Stimulated activated CD4-positive, alpha-beta T cell treated with anti-CD3 and anti-CD28 coated beads, Interleukin-1b, Interleukin-23, amount 100 ng/mL, for 24 hours (primary cell): ENCODE measurements at places on chromosomes 6 and 20.

DNA sequence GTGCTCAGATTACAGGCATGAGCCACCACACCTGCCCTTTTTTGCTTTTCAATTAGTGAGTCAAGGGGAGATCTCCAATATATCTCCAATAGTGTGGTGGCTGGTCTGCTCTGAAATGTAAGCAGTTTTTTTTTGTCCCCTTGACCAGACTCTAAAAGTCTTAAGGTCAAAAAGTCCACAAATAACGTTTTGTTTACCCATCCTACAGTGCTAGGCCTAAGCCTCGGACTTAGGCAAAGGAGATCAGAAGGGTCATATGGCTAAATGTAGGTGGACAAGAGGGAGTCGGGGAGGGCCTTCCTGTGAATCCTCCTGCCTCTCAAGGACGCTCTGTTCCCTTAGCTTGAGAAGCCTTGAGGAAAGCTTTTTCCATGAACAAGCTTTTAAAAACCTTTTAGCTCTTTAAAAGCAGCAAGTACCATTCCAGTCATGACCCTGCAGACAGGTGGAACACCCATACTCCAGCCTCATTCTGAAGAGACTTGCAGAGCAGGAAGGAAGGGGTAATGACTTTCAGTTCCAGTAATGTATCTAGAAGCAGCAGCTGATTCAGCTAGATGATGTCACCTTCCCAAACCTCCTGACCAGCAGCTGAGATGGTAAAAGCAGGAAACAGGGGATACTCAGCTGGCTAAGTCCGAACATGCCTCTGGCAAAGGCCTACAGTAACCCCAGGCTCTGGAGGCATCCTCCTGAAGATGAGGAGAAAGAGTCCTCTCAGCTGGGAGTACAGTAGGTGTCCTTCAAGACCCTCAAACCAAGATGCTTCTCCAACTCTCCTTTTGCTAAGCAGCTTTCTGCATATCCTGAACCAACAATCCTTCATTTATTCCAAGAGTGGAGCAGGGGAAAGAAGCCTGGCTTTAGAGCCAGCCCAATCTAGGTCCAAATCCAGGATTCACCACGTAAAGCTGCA is 23.6 kb downstream of the BCL2L1 start:
- DNase-seq = no peak

GRCh38 chr6:73792738-73793137 is 96.7 kb downstream of the CD109 start:
- DNase-seq = no peak

- no peak for DNase-seq
These were observed 430.7 kb upstream of the PTCHD4 start for GRCh38 chr6:48541649-48542048.

GRCh38 chr20:881051-881782 is 34.9 kb downstream of the ANGPT4 start:
- DNase-seq = no peak

DNA sequence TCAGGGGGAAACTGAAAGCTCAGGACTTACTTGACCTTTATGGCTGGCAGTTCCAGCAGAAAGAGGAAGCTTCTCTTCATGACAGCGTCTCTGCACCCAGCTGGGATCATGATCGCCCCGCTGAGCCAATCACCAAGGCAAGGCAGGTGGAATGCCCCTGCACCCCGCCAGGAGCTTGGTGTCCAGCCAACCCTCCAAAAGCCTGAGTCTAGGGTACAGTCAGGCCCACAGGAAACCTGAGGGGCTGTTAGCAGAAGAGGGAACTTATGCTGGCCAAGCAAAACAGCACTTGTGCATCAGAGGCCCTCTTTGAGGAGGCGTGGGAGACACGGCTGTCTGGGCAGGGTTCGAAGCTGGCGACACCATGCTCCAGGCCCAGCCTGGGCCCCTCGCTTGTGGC is 188.3 kb upstream of the GMDS start:
- DNase-seq = no peak

- no peak for DNase-seq
These were observed 79.7 kb downstream of the ELOVL5 start for GRCh38 chr6:53268858-53269608.

GRCh38 chr6:148779142-148779562 is 32.3 kb downstream of the UST start:
- no peak for DNase-seq

DNA sequence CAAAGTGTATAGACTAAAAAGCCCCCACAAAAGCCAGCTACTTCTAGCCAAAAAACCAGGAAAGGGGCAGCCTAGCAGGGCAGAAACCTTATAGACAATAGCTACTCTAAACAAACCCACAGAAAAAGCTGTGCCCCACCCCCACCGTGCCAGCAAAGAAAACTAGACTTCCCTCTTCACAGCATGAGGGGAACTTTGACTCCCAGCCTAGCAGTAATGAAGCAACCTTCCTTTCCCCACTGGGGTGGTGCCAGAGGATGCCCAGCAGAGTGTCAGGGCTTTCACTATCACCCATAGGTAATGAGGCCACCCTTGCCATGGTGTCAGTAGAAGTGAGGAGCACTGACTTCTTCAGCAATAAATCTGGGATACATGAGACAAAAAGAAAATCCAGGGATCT is 99.0 kb upstream of the LGSN start:
- no peak for DNase-seq

GRCh38 chr6:148461986-148462577 is 119.4 kb downstream of the SASH1 start:
- no peak for DNase-seq
